ENCODE measurements at places on chromosomes 1 and 21.

GRCh38 chr1:161198897-161199431 lies at the start of gene ADAMTS4:
Gene ADAMTS4 (minus strand): TSS chr1:161199054. CDS start chr1:161198627, 427 bp downstream.
- no peak for DNase-seq

DNA sequence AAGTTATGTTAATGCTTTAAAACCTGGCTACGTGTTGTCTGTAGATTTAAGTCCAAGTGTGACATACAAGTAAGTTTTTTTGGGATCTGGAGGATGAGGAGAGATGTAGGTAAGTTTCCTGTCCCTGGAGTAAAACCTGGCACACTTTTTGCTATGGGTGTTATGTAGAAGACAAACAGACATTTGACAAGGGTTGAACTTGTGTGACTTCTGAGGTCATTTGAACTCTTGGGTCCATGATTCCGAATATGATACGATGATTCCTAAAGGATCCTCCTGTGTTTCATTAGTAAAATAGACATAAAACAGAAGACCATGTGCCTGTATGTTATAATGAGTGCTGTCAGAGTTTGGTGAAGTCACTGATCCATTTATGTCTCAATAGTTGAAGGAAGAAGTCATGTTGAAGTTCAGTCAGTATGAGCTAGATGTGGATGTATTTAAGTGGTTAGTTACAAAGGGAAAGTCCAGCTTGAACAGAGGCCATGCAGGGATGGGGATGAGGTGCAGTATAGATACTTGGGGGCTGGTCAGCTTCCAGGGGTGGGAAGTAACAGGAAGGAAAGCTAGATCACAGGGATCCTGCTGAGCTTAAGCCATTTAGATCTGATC lies 44.3 kb downstream of the ARID1A start:
- no peak for DNase-seq

GRCh38 chr1:232547938-232548484 lies 81.9 kb downstream of the SIPA1L2 start:
- no peak for DNase-seq

DNA sequence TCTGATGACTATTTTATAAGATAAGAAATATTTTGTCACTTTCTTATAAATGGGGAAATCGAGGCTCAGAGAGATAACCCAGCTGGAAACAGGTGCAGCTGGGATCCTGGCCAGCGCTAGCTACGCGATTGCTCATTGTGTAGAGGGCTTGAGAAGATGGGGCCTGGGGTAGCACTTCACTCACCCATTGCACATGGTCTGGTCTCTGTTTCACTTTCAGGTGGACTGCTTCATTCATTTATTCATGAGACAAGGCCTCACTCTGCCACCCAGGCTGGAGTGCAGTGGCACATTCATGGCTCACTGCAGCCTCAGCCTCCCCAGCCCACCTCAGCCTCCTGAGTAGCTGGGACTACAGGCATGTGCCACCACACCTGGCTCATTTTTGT lies 23.8 kb downstream of the UBE4B start:
- DNase-seq: no peak

GRCh38 chr1:65514041-65514440 lies 93.6 kb downstream of the LEPR start:
- DNase-seq: no peak

- DNase-seq: no peak
These were observed 408.6 kb downstream of the PRDM2 start for GRCh38 chr1:14108356-14109275.

GRCh38 chr1:151616505-151616849 lies 4.6 kb downstream of the SNX27 start:
- no peak for DNase-seq

DNA sequence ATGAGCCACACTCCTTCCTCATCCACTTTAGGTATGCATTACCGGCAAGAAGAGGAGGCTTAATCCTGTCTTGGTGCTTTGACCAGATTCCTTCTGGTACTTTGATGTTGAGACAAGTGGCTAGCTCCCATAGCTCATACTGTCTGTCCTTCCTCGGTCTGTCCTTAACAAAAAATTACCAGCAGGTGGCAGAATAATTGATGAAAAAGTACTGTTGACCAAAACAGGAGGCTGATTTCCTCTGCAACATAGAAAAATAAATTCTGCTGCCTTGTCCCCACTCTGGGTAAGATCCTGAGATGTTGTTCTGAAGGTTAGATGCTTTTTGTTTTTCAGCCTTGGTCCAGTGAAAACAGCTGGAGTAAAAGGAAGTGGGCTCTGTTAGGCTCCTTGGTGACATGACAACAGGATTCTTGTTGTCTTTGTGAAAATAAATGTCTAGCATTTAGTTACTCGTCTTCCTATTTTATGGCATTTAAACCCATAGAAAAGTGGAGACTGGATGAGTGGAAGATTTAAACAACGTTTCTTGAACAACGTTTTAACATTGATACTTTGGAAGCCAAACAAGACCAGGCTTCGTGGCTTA lies 11.2 kb upstream of the HJV start:
- no peak for DNase-seq

GRCh38 chr1:57860931-57861565 lies 437.2 kb upstream of the DAB1 start:
- DNase-seq: no peak

DNA sequence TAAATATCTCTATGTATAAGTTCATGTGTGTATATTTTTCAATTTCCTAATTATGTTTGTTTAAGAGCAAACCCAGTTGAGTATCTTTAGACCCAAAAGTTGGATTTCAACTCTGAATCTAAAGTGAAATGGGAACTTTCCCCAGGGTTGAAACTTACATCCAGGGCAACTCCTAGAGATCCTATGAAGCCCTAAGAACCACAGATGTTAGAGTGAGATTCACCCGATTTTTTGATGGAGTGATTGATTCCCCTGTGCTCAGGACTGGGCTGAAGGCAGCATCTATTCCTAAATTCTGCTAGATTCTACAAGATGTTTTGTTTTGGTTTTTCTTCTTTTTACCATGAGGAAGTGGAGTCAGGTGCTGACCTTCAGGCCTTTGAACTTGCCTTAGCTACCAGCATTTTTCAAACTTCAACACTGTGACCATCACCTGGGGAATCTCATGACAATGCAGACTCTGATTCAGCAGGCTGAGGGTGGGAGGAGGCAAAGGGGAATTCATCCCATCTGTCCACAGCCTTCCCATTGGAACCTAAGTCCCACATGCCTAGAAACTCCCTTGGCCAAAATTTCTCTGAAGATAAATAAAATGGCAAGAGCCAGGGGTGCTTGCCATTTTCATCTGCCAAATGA lies 145.5 kb downstream of the ETS2 start:
- DNase-seq: no peak

DNA sequence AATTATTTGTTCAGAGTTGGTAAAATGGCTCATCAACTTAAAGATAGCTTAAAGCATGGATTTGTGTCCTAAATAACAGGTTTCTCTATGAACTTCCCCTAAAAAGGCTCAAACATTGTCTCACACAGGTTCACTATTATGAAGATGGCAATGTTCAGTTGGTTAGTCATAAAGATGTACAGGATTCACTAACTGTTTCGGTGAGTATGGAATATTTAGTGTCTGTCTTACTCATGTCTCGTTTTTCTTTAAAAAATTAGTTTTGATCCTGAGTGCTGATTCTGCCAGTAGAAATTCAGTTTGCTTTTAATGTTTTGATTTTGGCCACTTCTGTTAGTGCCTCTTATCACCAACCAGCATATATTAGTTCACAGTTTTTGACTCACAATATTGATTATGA lies 7.5 kb upstream of the MOV10 start:
- no peak for DNase-seq

DNA sequence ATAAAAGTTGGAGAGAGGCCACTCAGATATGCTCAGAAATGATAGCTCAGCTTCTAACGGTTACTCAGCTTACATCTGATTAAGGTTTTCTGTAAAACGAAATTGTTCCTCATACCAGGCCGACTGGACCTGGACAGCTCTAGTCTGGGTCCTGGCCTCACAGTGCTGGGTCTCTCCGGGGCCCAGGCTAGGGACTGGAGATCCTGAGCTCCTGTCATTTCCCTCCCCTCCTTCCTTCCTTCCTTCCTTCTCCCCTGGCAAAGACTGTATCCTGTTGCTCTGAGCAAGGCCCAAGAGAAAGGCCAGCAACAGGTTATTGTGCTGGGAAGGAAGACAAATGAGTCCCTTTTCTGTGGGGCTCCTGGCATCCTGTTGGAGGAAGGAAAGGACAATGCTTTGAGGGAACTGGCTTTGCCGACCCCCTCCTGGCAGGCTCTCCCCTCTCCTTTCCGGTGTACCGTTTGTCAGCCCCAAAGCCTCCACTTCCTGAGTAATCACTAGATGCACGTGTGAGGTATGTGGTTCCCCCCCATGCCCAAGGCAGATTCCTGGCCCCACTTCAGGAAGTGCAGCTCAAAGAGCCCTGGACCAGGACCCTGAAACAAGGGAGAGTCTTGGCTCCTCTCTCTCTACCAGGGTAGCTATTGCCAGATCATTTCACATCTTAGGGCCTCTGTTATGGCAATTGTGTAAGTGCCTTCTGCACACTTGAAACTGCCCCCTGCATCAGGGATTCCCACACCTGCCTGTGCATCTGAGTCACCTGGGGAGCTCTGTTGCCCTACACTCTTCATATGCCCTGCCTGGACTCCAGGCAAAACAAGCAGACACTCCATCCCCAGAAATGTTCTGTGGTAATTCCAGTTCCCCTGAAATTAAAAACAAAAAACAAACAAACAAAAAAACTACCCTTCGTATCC lies 212.7 kb upstream of the FGGY start:
- no peak for DNase-seq

DNA sequence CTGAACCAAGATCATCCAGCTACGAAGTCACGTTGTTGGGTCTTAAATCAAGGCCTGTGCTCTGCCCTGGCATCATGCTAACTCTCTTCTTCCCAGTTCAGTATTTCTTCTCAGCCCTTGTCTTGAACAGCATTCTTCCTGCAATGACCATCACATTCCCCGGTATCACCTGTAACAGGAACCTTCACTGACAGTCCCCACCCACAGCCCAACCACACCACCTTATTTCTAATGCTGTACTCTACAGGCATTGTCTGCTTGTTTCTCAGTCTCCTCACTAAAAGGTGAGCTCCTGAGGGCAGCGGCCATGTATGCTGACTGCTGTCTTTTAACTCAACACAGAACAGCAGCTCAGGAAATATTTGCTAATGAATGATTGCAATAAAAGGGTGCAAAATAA lies 54.0 kb downstream of the DAB1 start:
- DNase-seq: no peak

- DNase-seq: no peak
These were observed 186.9 kb downstream of the SETD4 start for GRCh38 chr21:35873441-35873840.

DNA sequence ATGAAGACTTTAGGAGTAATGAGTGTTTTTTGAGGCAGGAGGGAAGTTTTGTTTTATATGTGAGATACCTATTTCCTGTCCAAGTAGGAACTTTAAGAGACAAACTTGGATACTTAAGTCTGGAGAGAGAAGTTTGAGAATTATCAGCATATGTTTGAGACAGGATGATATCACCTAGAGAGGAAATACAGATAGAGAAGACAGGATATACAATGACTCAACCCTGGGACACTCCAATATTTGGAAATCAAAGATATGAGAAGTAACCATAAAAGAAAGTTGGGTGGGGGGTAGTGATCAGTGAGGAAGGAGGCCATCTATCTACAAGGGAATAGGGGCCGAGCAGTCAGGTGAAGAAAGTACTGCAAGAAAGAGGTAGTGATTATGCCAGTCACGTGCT lies 6.5 kb downstream of the LCE7A start:
- DNase-seq: no peak

GRCh38 chr21:32674038-32674437 lies 53.8 kb downstream of the SYNJ1 start:
- no peak for DNase-seq

DNA sequence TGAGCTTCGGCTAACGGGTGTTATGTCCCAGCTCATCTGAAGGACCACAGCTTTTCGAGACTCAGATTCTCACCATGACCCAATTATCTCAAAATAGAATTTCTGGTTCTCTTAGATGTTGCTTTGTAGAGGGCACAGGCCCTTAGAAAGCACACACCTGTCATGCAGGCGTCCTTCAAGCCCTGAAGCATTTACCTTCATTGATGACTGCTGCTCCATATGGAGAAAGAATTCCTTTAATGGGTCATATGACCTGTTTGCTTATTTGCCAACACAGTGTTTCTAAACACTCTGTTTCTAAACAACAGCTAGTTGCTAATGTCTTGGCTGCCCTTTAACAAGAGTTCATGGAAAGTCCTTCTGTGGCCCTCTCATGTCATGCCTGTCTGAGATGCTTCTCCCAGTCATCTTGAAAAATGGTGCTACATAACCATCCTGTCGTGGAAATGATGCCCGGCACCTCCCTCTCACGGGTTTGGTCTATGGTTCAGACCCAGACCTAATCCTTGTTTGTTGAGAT lies 495.7 kb downstream of the KIF26B start:
- no peak for DNase-seq

DNA sequence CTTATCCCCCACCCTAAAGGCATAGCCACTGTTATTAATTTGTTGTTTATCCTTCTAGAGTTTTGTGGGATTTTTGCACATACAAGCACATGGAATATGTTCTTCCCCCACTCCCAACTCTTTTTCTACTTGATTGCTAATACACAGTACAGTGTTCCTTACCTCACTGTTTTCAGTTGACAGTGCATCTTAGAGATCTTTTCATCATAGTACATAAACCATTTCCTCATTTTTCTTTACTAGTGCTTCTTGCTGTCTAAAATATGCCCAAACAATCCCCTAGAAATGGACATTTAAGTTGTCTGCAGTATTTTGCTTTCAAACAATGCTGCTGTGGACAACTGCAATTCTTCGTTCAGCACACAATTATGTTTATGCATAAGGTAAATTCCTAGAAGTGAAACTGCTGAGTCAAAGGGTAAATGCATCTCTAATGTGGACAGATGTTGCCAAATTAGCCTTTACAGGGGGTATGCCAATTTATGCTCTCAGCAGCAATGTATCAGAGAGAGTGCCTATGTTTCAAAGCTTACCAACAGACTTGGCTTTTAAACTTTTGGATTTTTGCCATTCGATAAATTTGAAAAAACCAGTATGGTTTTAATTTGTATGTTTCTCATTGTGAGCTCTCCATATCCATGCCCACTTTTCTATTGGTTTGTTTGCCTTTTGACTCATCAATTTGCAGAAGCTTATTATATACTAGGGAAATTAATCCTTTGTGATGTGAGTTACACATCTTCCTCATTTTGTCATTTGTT lies 132.6 kb downstream of the MRPS6 start:
- no peak for DNase-seq

GRCh38 chr21:41705546-41706262 lies 61.1 kb downstream of the RIPK4 start:
- no peak for DNase-seq

- DNase-seq: no peak
These were observed 170.4 kb downstream of the CLIC6 start for GRCh38 chr21:34838956-34839820.

GRCh38 chr1:59730302-59730701 lies 84.4 kb upstream of the HOOK1 start:
- no peak for DNase-seq

GRCh38 chr1:111032295-111032897 lies 68.7 kb upstream of the LRIF1 start:
- peak; percentile 43 for DNase-seq
